ENCODE measurements at places on chromosomes 1 and 21.

GRCh38 chr21:23660560-23660959 is 1946.7 kb downstream of the MRPL39 start:
- DNase-seq, result no peak

DNA sequence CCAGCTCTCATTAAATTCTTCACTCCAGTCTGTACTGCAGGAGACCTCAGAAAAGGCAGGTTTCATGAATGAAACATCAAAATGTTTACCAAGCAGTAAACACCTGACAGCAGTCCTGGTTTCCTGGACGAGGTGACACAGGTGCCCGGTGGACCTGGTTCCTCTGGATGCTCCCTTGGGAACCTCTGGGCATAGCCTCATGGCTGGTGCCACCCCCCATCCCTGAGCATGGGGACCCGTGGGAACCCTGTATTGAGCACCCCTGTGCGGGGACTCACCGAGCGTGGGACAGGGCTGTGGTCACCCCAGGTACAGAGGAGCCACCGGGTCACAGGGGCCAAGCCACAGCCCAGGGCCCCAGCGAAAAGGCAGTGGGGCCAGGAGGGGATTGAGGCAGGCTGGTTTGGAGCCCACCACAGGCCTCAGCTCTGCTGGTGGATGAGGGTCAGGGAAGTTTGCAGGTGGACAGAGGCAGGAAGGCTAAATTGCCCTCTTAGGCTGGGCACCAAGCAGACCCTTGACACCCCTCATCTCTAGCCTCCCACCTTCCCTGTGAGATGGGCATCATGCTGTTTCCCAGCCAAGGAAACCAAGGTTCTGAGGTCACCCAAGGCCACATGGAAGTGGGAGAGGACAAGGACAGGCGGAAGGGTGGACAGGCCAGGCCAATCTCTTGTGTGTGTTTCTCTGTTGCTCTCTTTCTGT is 158.4 kb downstream of the PTPRU start:
- DNase-seq, result no peak

- no peak for DNase-seq
These were observed 215.7 kb upstream of the IRF2BP2 start for GRCh38 chr1:234825498-234826165.

DNA sequence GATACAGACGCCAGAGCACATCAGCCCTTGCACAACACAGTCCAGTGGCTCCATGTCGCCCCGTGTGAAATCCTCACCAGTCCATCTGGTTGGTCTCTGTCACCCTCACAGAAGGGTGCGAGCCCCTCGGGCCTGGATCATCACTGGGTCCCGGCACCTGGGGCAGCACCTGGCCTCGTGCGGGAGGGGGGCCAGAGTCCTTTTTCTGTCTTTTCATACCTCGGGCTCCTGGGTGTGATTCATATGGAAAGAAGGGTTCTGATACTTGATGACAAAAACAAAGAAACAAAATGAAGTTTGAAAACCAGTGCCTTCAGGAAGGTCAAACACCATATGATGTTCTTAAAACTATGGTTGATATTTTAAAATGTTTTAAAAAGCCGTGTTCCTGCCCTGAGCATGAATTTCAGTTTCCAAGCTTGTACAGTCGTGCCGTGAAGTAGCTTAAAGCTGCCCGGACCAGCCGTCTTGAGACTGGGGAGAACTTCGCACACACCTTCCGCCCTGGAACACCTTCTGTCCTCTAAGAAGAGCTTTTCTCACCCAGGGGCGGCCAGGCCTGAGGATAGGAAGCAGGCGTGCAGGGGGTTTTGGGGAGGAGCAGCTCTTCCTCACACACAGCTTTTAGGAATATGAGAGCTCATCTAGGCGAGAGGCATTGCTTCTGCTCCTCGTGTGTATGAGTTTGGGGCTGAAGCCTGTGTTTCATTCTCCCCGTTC is 35.2 kb downstream of the SLC37A1 start:
- DNase-seq, result no peak

- no peak for DNase-seq
These were observed 1.7 kb upstream of the KRTAP10-5 start for GRCh38 chr21:44582055-44582454.

GRCh38 chr1:50750021-50750619 is 209.9 kb downstream of the FAF1 start:
- peak; percentile 47 for DNase-seq

DNA sequence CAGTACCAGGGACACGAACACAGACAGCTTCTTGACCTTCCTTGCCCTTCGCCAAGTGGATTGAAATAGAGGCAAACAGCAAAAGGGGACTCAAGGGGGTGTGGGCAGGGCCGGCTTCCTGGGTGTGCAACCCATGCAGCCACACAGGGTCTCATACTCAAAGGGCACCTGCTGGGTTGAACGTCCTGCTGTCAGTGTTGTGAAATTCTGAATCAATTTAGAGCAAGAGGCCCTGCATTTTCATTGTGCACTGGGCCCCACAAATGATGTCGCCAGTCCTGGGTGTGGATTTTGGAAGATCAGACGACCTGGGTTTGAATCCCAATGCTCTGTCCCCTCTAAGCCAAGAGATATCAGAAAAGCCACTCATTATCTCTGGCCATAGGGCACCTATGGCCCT is 51.1 kb downstream of the CASZ1 start:
- no peak for DNase-seq

DNA sequence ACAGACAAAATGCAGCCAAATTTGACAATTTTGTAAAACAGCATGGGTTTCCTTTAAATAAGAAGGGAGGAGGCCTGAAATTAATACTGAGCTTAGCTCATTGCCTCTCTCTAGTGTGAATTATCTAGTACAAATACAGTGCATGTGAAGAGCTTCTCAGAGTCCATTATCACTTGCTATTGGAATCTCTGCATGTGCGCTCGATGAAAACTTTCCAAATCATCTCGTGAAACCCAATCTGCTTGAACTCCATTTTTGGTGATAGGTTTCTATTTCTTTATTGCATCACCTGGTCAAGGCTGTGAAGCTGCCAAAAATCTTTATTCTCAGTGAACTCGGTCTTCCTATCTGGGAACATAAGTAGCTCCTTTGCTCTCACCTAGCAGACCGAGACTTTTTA is 49.5 kb upstream of the LYPLAL1 start:
- no peak for DNase-seq

- no peak for DNase-seq
These were observed 166.2 kb downstream of the ASTN1 start for GRCh38 chr1:176998183-176998795.

GRCh38 chr1:199549421-199549820 is 478.1 kb upstream of the NR5A2 start:
- peak; percentile 23 for DNase-seq

- DNase-seq, result no peak
These were observed 74.2 kb downstream of the ST3GAL3 start for GRCh38 chr1:43781574-43781973.

DNA sequence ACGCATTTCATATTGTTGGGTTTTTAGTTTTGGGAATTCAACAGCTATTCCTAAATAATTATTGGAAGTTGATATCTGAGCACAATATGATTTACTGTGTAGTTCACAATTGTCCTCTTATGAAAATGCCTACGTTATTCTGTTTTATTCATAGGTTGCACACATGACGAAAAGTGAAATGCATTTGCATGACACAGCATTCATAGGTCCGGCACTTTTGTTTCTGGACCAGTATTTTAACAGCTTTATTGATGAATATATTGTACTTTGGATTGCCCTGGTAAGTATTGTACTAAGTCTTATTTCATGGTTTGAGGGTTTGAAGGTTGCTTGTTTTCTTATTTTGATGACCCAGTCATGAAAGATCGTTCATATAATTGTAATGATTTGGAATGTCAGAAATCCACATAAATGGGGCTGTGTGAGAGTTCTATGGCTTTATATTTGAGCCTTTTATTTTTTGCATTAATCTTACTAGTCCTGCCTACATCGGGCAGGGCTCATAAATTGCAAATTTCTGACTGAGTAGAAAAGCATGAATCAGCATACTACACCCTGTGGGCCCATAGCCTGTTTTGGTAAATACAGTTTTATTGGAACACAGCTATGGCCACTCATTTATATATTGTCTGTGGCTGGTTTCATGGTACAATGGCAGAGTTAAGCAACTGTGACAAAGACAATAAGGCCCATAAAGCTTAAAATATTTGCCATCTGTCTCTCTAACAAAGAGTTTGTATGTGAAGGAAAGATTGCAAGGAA is 17.0 kb downstream of the DENND2D start:
- no peak for DNase-seq

DNA sequence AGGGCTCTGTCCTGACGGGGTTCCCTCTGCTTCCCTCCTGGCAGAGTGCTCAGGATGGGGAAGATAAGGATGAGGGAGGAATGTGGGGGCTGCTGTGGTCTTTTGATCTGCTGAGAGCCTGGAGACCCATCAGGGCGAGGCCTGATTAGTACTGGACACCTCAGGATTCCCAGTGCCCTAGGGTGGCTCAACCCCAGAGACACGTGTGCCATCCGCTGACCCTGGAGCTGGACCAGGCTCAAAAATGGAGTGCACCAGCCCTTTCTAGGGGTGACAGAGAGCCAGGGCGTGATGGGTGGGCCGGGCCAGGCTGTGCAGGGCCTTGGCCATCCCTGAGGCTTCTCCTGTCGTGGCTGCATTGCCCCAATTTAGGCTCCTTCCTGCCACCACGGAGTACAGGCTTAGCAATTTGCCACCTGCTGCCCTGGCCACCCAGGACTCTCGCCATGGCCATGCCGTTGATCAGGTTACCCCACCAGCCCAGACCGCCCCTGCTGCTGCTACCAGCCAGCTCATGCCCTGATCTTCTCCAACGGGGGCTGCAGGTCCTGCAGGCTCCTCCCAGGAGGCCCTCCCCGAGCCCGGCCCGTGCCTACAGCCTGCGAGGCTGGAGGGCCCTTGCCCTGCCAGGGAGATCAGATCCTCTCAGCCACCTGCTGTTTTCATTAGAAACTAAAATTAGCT is 9.5 kb downstream of the WNT4 start:
- no peak for DNase-seq

DNA sequence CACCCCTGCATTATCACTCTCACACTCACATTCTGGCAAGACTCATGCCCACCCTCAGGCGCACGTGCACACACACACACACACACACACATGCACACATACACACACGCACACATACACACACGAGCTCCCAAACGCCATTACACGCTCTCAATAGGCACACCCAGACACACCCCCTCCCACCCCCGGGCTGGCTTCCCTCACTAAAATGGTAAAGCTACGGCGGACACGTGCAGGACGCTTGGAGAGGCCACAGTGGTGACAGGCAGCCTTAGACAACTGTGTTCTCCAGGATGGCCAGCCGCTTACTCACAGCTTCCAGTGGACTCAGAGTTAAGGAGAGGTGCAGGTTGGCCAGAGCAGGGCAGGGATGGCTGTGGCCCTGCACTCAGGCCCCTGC is 10.1 kb downstream of the MATN1 start:
- DNase-seq, result peak; percentile 40

GRCh38 chr1:11978301-11978700 is 1.9 kb upstream of the MFN2 start:
- no peak for DNase-seq

DNA sequence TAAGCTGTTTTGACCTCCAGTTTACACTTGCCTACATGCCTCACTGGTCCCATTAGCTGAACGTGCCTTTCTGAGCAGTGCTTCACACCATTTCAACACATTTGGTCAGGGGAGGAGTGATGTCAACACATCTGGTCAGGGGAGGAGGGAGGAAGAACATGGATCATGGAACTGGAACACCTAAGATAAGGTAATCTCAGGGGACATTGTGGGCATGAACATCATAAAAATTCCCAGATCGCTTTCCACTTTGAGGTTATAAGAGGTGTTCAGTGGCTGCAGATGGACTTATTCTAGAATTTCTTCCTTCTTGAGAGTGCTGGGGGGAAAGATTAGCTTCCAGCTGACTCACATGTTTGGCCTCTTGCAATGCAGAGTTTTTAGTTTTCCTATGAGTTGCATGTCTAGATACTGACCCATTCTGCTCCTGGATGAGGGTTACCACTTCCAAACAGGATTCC is 2.0 kb downstream of the QSOX1 start:
- peak; percentile 76 for DNase-seq

DNA sequence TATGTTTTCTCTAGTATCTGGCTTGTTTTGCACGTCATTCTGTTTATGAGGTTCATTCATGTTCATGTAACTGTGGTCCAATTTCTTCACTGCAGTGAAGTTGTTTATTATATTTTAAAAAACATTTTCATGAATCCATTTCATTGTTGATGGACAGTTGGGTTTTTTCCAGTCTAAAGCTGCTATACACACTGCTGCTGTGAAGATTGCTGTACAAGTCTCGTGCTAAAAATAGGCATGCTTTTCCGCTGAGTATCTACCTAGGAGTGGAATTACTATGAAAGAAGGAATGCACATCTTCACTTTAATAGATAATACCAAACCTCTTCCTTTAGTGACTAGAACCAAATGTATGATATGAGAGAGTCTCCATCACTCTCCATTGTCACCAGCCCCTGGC is 49.0 kb upstream of the ETS2 start:
- peak; percentile 87 for DNase-seq
